ENCODE measurements at places on chromosomes 2 and 18. TPM values are rescaled to one million over a fixed set of nuclear protein-coding genes. Genes with fewer than 3 reads are reported as not detected.

The GPR55 gene
- 0.44 TPM for total RNA-seq

The RPRM gene
- not detected for total RNA-seq

The CHAC2 gene
- 5.1 TPM for total RNA-seq

The HOXD1 gene
- total RNA-seq, result 1.3 TPM

The COBLL1 gene
- 75.8 TPM for total RNA-seq

The DCDC2C gene
- 0.48 TPM for total RNA-seq

The IGFBP5 gene
- 161 TPM for total RNA-seq

The GKN2 gene
- total RNA-seq, result not detected

The TBR1 gene
- total RNA-seq, result not detected

The KIDINS220 gene
- total RNA-seq, result 120 TPM

The SPDYA gene
- 4.2 TPM for total RNA-seq

The MOGAT1 gene
- total RNA-seq, result not detected

The PROKR1 gene
- total RNA-seq, result 0.66 TPM

The TMEFF2 gene
- not detected for total RNA-seq

The RIT2 gene
- not detected for total RNA-seq

The ZNF385B gene
- total RNA-seq, result 4.5 TPM

The NXPH2 gene
- total RNA-seq, result not detected

The PAX8 gene
- 1.0 TPM for total RNA-seq

The PLCD4 gene
- 8.0 TPM for total RNA-seq

The SULT6B1 gene
- not detected for total RNA-seq

The BCL11A gene
- total RNA-seq, result 0.64 TPM

The ZAP70 gene
- total RNA-seq, result 7.3 TPM

The RASGRP3 gene
- 23.9 TPM for total RNA-seq

The OBSL1 gene
- total RNA-seq, result 91.9 TPM

The IRS1 gene
- total RNA-seq, result 18.4 TPM

The CD8A gene
- 3.2 TPM for total RNA-seq

The CHN1 gene
- total RNA-seq, result 13.4 TPM

The SLC9A2 gene
- 0.73 TPM for total RNA-seq

The ALPP gene
- total RNA-seq, result not detected
